ENCODE measurements at places on chromosomes 11 and 22. TPM values are rescaled to one million over a fixed set of nuclear protein-coding genes. Genes with fewer than 3 reads are reported as not detected.

Gene ST14
- not detected for total RNA-seq

Gene MAPK12
- total RNA-seq, result 59.1 TPM

Gene GLYAT
- not detected for total RNA-seq

Gene ACAT1
- 117 TPM for total RNA-seq

Gene USP2
- 0.32 TPM for total RNA-seq

Gene OR52A1
- not detected for total RNA-seq

Gene OR2AG1
- total RNA-seq, result not detected

Gene TSSC4
- total RNA-seq, result 88.4 TPM

Gene F2
- total RNA-seq, result not detected

Gene CEND1
- not detected for total RNA-seq

Gene KRTAP5-8
- total RNA-seq, result not detected

Gene CHRM1
- total RNA-seq, result not detected

Gene OR8G5
- total RNA-seq, result not detected

Gene UBQLN3
- not detected for total RNA-seq

Gene YPEL4
- total RNA-seq, result not detected

Gene ADAMTS15
- under 0.01 TPM for total RNA-seq

Gene FAM76B
- 22.5 TPM for total RNA-seq

Gene MS4A12
- not detected for total RNA-seq

Gene SEPTIN3
- not detected for total RNA-seq

Gene ACRV1
- total RNA-seq, result not detected

Gene SCGB1C1
- not detected for total RNA-seq

Gene RFPL1
- total RNA-seq, result not detected

Gene RIBC2
- total RNA-seq, result 1.4 TPM

Gene RASD2
- total RNA-seq, result not detected

Gene DERL3
- total RNA-seq, result 0.46 TPM

Gene RIMBP3C
- under 0.01 TPM for total RNA-seq

Gene TTC36
- total RNA-seq, result not detected

Gene FOLR1
- not detected for total RNA-seq

Gene SYT7
- total RNA-seq, result under 0.01 TPM

Gene SYCE3
- not detected for total RNA-seq

Gene PIWIL4
- 0.32 TPM for total RNA-seq

Gene CELSR1
- total RNA-seq, result 0.15 TPM

Gene TAGLN
- 46.1 TPM for total RNA-seq

Gene ETS1
- 50.7 TPM for total RNA-seq

Gene B3GAT1
- total RNA-seq, result under 0.01 TPM

Gene CRYBA4
- not detected for total RNA-seq

Gene RAPSN
- 0.30 TPM for total RNA-seq

Gene FZD4
- 157 TPM for total RNA-seq

Gene CCDC87
- 0.15 TPM for total RNA-seq

Gene TRIM77
- not detected for total RNA-seq

Gene TEF
- 2.0 TPM for total RNA-seq

Gene OTOG
- total RNA-seq, result not detected

Gene GGT5
- total RNA-seq, result 1.4 TPM

Gene SGSM1
- 0.30 TPM for total RNA-seq

Gene TEAD1
- 38.1 TPM for total RNA-seq

Gene RASL10A
- total RNA-seq, result 2.9 TPM

Gene KBTBD3
- 1.3 TPM for total RNA-seq

Gene SLC25A18
- total RNA-seq, result not detected

Gene OSBP2
- total RNA-seq, result 12.8 TPM

Gene CCDC157
- 0.76 TPM for total RNA-seq

Gene ANKRD49
- 10.4 TPM for total RNA-seq

Gene PIK3C2A
- 88.7 TPM for total RNA-seq

Measured in epithelial cell of umbilical artery (primary cell).